H9 (cell line): ENCODE measurements at places on chromosomes 7 and 10. TPM values are rescaled to one million over a fixed set of nuclear protein-coding genes. Genes with fewer than 3 reads are reported as not detected.

Gene GIMAP2
- total RNA-seq = not detected in 2 replicates

DNA sequence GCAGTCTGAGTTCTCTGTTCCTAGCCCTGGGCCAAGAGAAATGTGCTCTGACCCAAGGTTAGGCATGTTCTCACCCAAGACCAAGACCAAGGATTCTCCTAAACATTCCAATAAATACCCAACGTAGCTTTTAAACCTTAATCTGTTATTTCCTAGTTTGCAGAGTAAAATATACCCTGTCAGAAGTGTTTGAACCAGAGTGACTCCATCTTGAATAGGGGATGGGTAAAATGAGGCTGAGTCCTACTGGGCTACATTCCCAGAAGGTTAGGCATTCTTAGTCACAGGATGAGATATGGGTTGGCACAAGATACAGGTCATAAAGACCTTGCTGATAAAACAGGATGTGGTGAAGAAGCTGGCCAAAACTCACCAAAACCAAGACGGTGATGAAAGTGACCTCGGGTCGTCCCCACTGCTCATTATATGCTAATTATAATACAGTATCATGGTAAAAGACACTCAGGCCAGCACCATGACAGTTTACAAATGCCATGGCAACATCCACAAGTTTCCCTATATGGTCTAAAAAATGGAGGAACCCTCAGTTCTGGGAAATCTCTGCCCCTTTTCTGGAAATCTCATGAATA, 27.7 kb downstream of the PLXNA4 start:
- H3K27me3 ChIP-seq = no peaks in the 10 kb centered on the region

Gene TRUB1
- 19.5 and 20.6 TPM in 2 replicates for total RNA-seq

DNA sequence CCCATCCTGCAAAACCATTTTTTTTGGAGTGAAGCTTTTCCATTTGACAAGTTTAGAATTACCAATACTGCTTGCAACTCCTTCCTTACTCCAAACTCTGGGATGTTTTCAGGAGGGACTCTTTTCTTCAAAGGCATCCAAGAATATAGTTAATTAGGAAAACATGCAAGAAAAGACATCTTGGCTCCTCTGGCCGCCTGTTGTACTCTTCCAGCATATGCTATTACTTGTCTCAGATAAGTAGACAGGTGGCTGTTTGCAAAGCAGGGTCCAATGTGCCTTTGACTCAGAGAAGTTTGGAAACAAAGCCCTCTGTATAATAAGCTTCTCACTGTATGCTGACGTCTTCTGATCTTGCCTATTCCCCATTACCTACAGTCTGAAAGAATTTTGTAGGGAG, 746.5 kb downstream of the AUTS2 start:
- H3K4me3 ChIP-seq = no peak overlapping the region
- DNase-seq = no peak
- no peaks in the 10 kb centered on the region for H3K4me1 ChIP-seq
- no peak overlapping the region for H3K27ac ChIP-seq
- H3K36me3 ChIP-seq = no peaks in the 10 kb centered on the region

- H3K4me3 ChIP-seq = no peak overlapping the region
- no peaks in the 10 kb centered on the region for H3K27me3 ChIP-seq
- no peak overlapping the region for H3K27ac ChIP-seq
- no peak for DNase-seq
- peaks cover 9% of the 10 kb centered on the region; the same call in 1 of the 2 replicates for H3K4me1 ChIP-seq
Observed at GRCh38 chr10:3778692-3779157, 6.3 kb downstream of the KLF6 start.

- no peaks in the 10 kb centered on the region for H3K27me3 ChIP-seq
- no peak overlapping the region for H3K4me3 ChIP-seq
Observed at GRCh38 chr7:134504660-134505164, 22.7 kb upstream of the AKR1B10 start.

GRCh38 chr7:143988976-143989745, 11.0 kb upstream of the OR6B1 start:
- peaks cover 3% of the 10 kb centered on the region; the same call in 1 of the 3 replicates for H3K36me3 ChIP-seq
- no peak for DNase-seq
- no peaks in the 10 kb centered on the region for H3K27me3 ChIP-seq
- no peak overlapping the region for H3K27ac ChIP-seq
- H3K4me3 ChIP-seq = no peak overlapping the region
- H3K4me1 ChIP-seq = no peaks in the 10 kb centered on the region

GRCh38 chr7:26858241-26858715, 6.1 kb downstream of the SKAP2 start:
- H3K27me3 ChIP-seq = peaks cover 8% of the 10 kb centered on the region; the same call in 1 of the 2 replicates
- H3K4me3 ChIP-seq = peak overlapping the region; percentile 79
- H3K27ac ChIP-seq = no peak overlapping the region
- peaks cover 6% of the 10 kb centered on the region; the same call in 1 of the 2 replicates for H3K4me1 ChIP-seq
- DNase-seq = no peak

DNA sequence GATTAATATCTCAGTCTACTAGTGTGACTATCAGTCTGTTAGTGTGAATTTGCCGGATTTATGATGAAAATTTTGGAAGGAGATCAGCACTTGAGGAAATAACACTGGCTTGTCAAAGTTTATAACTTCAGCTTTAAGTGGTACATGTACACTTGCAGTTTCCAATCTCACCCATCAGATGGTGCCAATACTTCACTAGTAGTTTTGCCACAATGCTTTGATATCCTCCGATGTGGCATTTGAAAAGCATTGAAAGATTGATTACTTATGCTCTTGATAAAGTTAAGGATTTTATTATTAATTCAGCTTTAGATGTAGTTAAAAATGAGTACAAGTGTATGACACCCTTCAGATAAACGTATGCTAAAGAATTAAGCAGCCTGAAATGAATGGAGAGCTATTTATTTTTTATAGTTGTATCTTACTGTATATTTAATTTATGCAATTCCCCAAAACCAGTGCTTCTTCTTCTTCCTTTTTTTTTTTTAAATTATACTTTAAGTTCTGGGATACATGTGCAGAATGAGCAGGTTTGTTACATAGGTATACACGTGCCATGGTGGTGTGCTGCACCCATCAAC, 98.2 kb downstream of the ANLN start:
- H3K27ac ChIP-seq = no peak overlapping the region
- peaks cover 7% of the 10 kb centered on the region; the same call in 1 of the 2 replicates for H3K36me3 ChIP-seq
- H3K27me3 ChIP-seq = no peaks in the 10 kb centered on the region

DNA sequence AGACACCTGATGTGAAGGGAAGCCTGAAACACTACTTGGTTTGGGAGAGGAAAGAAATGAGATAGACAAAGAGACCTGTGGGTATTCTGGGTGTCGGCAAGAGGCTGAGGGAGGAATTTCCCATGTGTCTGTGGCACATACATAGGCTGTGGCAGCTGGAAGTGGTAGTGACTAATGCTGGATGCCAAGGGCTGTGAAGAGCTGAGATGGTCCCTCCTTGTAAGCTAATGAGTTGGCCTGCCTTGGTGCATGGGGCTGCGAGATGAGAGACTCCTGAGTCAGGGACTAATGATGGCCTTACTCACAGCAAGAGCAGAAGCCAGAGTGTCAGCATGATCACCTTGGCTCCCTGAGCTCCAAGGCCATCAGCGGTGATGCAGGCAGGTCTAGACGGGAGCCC, 119.0 kb upstream of the EEPD1 start:
- no peaks in the 10 kb centered on the region for H3K4me1 ChIP-seq
- H3K27ac ChIP-seq = no peak overlapping the region
- DNase-seq = no peak
- no peak overlapping the region for H3K4me3 ChIP-seq
- no peaks in the 10 kb centered on the region for H3K36me3 ChIP-seq

- peaks cover 50% of the 10 kb centered on the region for H3K27me3 ChIP-seq
- peak; percentile 52 for DNase-seq
Observed at GRCh38 chr7:25858525-25859411, 293.2 kb upstream of the NFE2L3 start.

Gene MORN4
- 11.9 and 12.0 TPM in 2 replicates for total RNA-seq

Gene CALCR
- 0.44 and 0.52 TPM in 2 replicates for total RNA-seq

GRCh38 chr10:49176310-49177268, 11.6 kb downstream of the TMEM273 start:
- no peaks in the 10 kb centered on the region for H3K36me3 ChIP-seq
- DNase-seq = no peak
- no peak overlapping the region for H3K4me3 ChIP-seq
- no peaks in the 10 kb centered on the region for H3K4me1 ChIP-seq
- no peaks in the 10 kb centered on the region for H3K27me3 ChIP-seq

DNA sequence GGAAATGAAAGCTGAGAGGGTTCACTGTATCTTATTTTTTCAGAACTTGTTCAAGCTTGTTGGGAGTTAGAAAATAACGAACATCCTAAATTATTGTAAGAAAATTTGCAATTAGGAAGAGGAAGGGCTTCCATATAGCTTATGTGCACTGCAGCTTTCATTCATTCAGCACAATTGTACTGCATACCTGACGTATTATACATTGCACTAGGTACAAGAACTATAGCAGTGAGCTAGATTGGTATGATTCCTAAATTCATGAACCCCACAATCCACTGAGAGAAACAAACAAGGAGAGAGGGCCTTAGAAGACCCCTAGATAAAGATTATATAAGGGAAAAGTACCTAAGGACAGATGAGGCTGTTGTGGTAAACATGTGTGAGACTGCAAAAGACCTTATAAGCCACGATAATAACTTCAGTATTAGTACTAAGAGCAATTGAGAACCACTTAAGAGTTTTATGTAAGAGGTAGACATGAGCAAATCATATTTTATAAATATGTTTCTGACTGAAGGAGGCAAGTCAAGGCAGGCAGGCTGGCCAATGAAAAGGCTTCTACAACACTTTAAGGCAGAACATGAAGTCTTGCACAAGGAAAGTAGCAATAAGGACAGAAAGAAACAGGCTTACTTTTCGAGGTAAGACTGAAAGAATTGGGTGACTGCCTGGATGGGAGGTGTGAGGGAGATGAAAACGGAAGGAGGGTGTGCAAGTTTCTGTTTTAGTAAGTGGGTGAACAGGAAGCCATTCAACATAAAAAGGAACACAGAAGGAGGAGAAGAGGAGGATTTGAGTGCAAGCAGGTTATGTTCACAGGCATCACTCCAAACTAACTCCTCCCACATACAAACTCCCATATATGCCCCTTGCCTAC, 77.9 kb upstream of the LRRN3 start:
- H3K4me3 ChIP-seq = no peak overlapping the region
- no peaks in the 10 kb centered on the region for H3K4me1 ChIP-seq
- no peaks in the 10 kb centered on the region for H3K36me3 ChIP-seq
- no peak overlapping the region for H3K27ac ChIP-seq
- no peak for DNase-seq

DNA sequence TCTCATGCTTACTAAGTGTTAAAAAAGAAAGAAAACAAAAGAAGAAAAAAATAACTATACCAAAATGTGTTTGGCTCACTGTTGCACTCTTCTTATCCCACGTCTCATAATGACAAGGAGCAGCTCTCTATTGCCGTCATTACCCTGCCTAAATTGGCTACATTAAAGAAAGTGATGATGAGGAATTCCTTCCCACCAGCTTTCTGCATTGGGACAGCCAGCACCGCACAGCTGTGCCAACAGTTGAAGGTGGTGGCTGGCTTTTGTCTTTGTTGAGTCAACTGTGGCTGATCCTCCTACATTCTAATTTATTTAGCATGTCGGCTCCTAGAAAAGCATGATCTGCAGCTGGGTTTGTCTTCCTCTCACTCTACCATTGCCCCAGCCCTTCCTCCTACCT, 751.8 kb downstream of the KCNMA1 start:
- H3K27ac ChIP-seq = no peak overlapping the region
- H3K4me1 ChIP-seq = no peaks in the 10 kb centered on the region
- no peak for DNase-seq
- H3K36me3 ChIP-seq = no peaks in the 10 kb centered on the region

GRCh38 chr7:70591643-70592042, 540.3 kb upstream of the GALNT17 start:
- no peaks in the 10 kb centered on the region for H3K36me3 ChIP-seq
- H3K27me3 ChIP-seq = peaks cover 3% of the 10 kb centered on the region; the same call in 1 of the 2 replicates
- no peak for DNase-seq
- no peak overlapping the region for H3K4me3 ChIP-seq

Gene CFTR
- 1.1 and 1.2 TPM in 2 replicates for total RNA-seq

Gene CRYGN
- 0.79 and 1.8 TPM in 2 replicates for total RNA-seq

Gene SPDYE2B
- not detected in 2 replicates for total RNA-seq

Gene PDE6C
- not detected in 2 replicates for total RNA-seq

Gene ITPRID1
- 1.1 and 1.2 TPM in 2 replicates for total RNA-seq

Gene SEMA3D
- 5.4 and 5.6 TPM in 2 replicates for total RNA-seq

GRCh38 chr10:95422233-95422632, 131.4 kb upstream of the PDLIM1 start:
- H3K27ac ChIP-seq = no peak overlapping the region
- no peak overlapping the region for H3K4me3 ChIP-seq
- no peak for DNase-seq

Gene C10orf143
- total RNA-seq = 0.79 and 0.94 TPM in 2 replicates

GRCh38 chr10:87860156-87860795, 3.1 kb downstream of the KLLN start:
- H3K27me3 ChIP-seq = no peaks in the 10 kb centered on the region
- no peak overlapping the region for H3K27ac ChIP-seq
- peak overlapping the region; percentile 53; the same call in 2 of the 3 replicates for H3K4me3 ChIP-seq
- H3K4me1 ChIP-seq = no peaks in the 10 kb centered on the region
- H3K36me3 ChIP-seq = no peaks in the 10 kb centered on the region

DNA sequence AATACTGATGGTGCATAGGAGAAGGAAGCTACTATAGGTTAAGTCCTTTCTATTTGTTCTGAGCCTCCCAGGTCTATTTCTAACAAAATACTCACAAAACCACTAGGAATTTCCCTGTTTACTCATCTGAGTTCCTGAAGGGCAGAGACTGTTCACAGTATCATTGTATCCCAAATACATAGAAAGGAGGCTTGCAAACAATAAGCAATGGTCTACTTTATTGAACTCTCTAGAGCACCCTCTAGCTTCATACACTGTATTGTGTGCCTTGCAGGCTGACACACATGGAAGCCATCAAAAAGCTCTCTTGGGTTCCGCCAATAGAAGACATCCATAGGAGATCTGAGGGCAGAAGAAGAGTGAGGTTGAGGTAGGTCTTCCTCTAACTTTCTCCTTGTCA, 826.1 kb downstream of the GRM8 start:
- no peak overlapping the region for H3K4me3 ChIP-seq
- no peak overlapping the region for H3K27ac ChIP-seq
- no peaks in the 10 kb centered on the region for H3K36me3 ChIP-seq
- no peaks in the 10 kb centered on the region for H3K27me3 ChIP-seq
- DNase-seq = no peak

GRCh38 chr7:8133188-8133848, 128.6 kb downstream of the ICA1 start:
- no peak for DNase-seq
- no peaks in the 10 kb centered on the region for H3K4me1 ChIP-seq
- H3K27ac ChIP-seq = no peak overlapping the region
- H3K36me3 ChIP-seq = no peaks in the 10 kb centered on the region

Gene SCRN1
- 101 and 109 TPM in 2 replicates for total RNA-seq

GRCh38 chr7:15684871-15685270, 1.6 kb downstream of the MEOX2 start:
- no peak overlapping the region for H3K27ac ChIP-seq
- H3K36me3 ChIP-seq = no peaks in the 10 kb centered on the region
- H3K4me1 ChIP-seq = peaks cover 6% of the 10 kb centered on the region; the same call in 1 of the 2 replicates
- peak overlapping the region; percentile 83; the same call in 2 of the 3 replicates for H3K4me3 ChIP-seq
- no peak for DNase-seq
- H3K27me3 ChIP-seq = peaks cover 35% of the 10 kb centered on the region

Gene PCLO
- total RNA-seq = 2.8 and 3.1 TPM in 2 replicates

DNA sequence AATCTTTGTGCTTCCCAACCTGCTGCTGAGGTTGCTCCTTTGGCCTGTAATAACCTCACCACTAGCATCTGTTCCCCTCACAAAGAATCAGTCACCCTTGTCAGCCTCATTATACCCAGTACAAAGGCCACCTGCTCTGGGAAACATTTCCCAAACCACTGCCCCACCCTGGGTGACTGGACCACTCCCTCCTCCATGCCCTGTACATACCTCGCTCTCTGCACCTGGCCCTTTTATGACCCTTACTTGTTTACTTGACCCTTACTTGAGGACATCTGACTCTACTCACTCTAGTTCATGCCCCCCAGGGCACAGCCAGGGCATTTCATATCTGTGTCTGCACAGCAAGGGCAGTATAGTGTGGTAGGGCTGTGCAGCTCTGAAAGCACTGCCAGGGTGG, 21.4 kb upstream of the AOC1 start:
- no peaks in the 10 kb centered on the region for H3K27me3 ChIP-seq
- DNase-seq = no peak
- H3K4me3 ChIP-seq = no peak overlapping the region
- H3K27ac ChIP-seq = no peak overlapping the region
- H3K36me3 ChIP-seq = no peaks in the 10 kb centered on the region
